ENCODE measurements at places on chromosomes 1 and 21. TPM values are rescaled to one million over a fixed set of nuclear protein-coding genes. Genes with fewer than 3 reads are reported as not detected.

CFHR5 gene
- total RNA-seq, result not detected

CAP1 gene
- 251 TPM for total RNA-seq

- no peak for DNase-seq
These were observed 66.3 kb downstream of the RABGAP1L start for GRCh38 chr1:174225499-174226204.

DNA sequence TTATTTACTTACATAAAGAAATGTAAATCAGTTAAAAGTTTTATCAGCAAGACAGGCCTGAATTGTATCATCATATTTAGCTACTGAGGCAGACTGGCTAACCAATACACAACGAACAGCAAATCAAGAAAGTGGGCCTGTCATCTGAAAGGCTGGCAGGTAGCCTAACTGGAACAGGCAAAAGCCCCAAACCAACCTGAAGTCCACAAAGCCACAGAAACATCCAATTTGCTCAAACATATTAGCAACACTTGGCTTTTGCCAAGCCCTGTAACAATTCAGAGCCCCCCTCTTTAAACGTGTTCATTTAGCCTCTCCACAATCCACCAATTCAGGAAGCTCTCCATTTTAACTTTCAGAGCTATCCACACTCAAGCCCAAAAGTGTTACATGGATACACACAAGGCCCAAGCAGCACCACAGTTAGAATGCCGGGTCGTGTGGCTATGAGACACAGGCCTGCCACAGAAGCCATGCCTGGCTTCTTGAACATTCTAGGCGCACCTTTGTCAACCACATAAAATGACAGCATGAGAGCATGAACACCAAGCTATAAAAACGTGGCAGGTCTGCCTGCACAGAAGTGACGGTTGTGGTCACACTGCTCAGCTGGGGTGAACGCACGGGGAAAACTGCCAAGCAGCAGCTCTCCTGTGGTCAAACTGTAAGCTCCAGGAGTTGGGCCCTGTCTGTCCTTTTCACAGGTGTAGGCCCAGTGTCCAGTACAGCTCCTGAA, 49.3 kb downstream of the CD34 start:
- no peak for DNase-seq
